ENCODE measurements at places on chromosomes 2 and 18. TPM values are rescaled to one million over a fixed set of nuclear protein-coding genes. Genes with fewer than 3 reads are reported as not detected.

GRCh38 chr2:66440708-66441497 is 6.0 kb downstream of the MEIS1 start:
- DNase-seq, result no peak

- DNase-seq, result no peak
Measured at GRCh38 chr2:8889978-8890377, 52.6 kb upstream of the KIDINS220 start.

DNA sequence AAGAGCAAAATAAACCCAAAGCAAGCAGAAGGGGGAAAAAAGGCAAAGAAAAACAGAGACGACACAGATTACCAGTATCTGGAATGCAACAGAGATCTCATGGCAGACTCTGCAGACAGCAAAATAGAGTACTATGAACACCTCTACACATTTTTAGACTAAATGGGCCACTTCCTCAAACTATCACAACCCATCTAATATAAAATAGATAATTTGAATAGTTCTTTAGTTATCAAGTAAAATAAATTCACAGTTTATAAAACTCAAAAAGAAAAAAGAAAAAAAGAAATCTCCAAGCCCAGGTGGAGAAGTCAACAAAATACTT is 16.6 kb downstream of the SESTD1 start:
- DNase-seq, result no peak

DNA sequence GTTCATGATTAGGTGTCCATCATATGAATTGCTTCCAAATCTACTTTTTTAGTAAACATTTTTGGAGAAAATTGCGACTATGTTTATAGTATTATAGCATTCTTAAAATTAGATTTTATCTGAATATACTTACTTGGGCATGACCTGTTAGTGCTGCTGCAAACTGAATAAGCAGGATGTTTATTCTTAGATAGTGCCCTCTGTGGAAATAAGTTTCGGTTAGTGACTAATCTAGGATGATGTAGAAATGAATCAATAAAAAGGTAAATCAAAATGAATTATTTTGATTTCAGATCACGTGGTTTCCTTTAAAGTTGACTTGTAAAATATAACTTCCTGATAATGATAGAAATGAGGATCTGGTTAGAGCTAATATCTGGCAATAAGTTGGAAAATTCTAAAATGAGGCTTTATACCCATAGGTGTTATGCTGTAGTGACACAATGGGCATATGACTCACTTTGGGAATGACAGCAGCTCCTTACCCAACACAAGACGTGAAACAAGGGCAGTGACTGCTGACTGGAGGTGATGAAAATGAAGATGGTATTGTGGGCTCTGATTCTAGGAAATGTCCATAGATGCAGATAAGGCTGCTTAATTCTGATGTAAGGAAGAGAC is 165.8 kb upstream of the TCF4 start:
- no peak for DNase-seq

- no peak for DNase-seq
Measured at GRCh38 chr2:72003796-72004195, 143.9 kb downstream of the CYP26B1 start.

DNA sequence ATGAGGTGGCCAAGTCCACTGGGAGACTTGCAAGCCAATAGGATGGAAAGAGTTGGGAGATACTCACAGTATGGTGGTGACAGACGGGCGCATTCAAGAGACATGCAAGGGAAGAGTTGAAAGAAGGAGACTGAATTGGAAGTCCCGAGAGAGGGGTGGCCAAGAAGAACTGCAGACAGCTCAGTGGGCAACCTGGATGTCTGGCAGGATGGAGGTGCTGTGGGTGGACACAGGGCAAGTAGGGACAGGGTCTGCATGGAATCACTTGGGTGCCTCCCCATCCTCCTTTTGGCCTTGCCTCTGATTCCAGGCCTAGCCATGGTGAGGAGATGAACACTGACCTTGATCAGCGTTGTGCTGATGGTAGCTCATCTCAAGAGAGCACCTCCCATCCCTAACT is 235.7 kb upstream of the COPS8 start:
- DNase-seq, result no peak

DNA sequence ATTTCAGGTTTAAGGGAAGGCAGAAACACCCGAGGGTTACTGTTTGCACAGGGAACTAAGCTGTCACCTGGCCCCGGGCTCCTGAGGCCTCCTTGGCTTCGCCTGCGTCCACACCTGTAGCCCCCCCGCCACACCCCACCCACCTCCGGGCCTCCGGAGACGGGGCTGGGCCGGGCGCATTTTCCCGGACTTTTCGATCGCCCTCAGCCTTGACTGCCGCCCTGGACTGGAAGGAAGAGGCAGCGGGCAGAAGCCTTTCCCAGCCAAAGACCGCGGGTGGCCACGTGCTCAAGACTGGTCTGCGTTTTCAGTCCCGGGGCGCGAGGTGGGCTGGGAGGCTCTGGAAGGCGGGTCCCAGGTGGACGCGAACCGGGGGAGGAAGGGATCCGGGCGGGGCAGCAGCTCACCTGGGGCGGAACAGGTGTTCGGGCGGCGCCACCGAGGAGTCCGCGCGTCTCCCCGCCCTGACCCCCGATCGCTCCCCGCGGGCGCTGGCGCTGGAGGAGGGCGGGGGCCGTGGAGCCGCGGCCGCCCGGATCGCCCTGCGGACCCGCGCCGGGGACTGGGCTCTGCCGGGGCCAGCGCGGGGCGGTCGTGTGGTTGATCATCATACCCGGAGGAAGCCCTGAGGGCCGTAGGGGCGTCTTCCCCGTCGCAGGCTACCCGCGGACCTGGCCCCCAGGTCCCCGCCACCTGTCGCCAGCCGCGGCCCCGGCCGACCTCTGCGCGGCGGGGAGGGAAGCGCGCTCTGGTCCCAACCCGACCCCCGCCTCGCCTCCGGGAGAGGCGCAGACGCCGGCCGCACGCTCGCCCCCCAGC is 3.2 kb downstream of the ID2 start:
- DNase-seq, result peak; percentile 44

GRCh38 chr18:76764291-76764901 is 58.0 kb upstream of the ZNF236 start:
- peak; percentile 14 for DNase-seq

The RGPD4 gene
- polyA plus RNA-seq, result not detected

The CFC1 gene
- not detected for polyA plus RNA-seq

The CAPN14 gene
- not detected for polyA plus RNA-seq

The ERMN gene
- polyA plus RNA-seq, result 0.17 TPM

The TMEM131 gene
- 7.1 TPM for polyA plus RNA-seq

The CNGA3 gene
- not detected for polyA plus RNA-seq
